ENCODE measurements at places on chromosomes 1 and 21. TPM values are rescaled to one million over a fixed set of nuclear protein-coding genes. Genes with fewer than 3 reads are reported as not detected.

DNA sequence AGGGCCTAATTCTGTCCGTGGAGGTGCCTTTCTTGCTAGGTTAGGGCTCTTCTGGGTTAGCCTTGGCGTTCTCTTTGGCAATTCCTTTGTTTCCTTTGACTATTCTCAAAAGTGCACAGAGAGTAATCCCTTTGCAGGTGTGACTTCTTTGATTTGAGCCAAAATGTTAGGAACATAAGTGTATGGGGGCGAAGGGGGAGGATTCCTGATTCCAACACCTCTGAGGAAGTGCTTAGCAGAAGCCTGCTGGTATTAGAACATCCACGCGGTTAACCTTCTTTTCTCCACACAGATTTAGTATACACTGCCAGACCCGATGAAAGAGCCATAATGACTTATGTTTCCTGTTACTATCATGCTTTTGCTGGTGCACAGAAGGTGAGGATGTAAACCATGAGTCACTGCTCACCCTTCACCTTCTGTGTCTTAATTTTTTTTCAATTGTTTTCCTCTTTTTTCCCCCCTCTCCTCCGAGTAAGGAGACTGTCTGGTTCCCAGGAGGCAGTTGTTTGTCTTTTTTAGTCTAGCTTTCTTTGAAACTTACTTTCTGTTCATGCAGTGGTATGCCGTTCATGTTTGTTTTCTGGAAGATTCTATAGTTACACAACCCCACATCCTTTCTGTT is 48.0 kb downstream of the ACTN2 start:
- DNase-seq, result no peak

- DNase-seq, result no peak
These were observed 452.2 kb downstream of the LTN1 start for GRCh38 chr21:28540514-28540913.

The C4BPA gene
- polyA plus RNA-seq, result 0.56 TPM

GRCh38 chr1:160744852-160745520 is 5.9 kb downstream of the SLAMF7 start:
- no peak for DNase-seq

DNA sequence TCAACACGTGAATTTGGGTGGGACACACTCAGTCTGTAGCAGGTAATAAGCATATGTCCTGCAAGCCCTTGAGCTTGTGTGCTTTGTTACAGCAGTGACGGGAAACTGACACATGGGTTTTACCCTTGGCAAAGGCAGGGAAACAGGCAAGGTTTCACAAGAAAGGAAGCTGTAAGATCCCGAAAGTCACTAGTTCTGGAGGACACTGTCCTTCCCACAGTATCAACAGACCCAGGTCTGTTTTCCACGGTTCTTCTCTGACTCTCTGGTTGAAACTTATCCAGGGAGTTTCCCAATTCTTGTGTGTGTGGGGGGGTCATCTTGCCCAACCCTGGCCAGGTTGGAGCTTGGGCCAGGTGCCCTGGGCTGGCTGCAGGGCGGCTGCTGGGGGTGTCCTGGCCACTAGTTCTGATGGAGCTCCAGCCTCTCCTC is 29.3 kb upstream of the ZBTB21 start:
- no peak for DNase-seq

The S100B gene
- 5.5 TPM for polyA plus RNA-seq

DNA sequence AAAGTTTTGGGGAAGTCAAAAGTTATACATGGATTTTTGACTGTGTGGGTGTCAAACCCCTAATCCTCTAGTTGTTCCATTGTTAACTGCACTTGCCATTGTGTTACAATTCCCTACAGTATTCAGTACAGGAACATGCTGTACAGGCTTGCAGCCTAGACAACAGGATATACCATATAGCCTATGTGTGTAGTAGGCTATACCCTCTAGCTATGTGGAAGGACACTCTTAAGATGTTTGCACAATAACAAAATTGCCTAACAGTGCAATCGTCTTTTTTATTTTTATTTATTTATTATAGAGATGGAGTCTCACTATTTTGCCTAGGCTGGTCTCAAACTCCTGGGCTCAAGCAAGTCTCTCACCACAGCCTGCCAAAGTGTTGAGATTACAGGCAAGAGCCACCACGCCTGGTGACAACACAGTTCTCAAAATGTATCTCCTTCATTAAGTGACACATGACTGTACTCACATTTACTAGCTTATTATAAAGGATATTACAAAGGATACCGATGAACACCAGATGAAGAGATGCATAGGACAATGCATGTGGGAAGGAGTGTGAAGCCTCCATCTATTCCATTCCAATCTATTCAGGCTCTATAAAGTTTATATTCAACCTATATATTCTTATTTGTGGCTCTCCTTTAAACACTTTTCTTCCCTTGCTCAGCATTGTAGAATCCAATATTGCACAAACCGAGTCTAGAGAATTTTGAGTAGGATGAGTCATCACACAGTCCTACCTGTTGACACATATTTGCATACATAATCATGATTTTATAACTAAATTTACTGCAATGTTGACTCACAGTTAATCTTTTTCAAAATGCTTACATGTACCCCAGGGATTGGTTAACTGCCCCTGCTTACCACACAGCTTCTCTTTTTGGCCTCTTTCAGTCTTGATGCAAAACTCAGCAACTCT is 28.4 kb upstream of the CEP350 start:
- no peak for DNase-seq
